ENCODE measurements at places on chromosomes 6 and 20.

DNA sequence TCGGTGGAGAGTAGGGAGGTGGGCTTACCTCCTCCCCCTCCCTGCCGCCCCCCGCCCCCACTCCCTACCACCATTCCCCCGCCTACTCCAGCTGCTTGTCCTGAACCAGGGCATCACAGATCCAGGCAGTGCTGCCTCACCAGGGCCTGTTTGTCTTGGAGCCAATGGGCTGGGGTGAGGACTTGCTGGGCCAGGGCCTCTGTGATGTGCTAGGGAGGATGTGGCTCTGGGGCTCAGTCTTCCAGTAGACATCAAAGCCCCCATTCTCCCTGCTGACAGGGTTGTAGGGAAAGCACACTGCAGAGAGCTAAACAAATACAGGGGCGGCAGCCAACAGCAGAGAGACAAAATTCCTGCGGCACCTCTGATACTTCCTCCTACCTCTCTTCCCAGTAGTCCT is 48.2 kb upstream of the NXT1 start:
- DNase-seq: peak; percentile 86

DNA sequence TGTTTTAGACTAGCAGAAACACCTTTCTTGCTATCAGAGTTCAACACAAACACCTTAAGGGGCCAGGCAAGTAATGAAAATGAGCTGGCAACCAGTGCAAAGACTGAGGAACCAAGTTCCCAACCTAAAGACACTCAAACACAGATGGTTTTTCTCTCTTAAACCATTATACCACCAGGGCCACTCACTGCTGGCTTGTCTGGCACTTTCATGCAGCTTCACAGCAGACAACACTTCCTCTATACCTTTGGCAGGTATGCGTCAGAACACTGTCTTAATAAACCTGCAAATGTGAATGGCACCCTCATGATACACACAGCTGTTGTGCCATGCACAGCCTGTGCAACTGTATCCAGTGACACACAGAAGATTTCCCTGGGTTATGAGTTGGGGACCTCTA is 41.6 kb downstream of the NFATC2 start:
- no peak for DNase-seq

- DNase-seq: no peak
Measured at GRCh38 chr6:12245763-12246718, 44.1 kb upstream of the EDN1 start.

GRCh38 chr6:31734247-31734820 is 2.0 kb downstream of the CLIC1 start:
- DNase-seq: no peak

DNA sequence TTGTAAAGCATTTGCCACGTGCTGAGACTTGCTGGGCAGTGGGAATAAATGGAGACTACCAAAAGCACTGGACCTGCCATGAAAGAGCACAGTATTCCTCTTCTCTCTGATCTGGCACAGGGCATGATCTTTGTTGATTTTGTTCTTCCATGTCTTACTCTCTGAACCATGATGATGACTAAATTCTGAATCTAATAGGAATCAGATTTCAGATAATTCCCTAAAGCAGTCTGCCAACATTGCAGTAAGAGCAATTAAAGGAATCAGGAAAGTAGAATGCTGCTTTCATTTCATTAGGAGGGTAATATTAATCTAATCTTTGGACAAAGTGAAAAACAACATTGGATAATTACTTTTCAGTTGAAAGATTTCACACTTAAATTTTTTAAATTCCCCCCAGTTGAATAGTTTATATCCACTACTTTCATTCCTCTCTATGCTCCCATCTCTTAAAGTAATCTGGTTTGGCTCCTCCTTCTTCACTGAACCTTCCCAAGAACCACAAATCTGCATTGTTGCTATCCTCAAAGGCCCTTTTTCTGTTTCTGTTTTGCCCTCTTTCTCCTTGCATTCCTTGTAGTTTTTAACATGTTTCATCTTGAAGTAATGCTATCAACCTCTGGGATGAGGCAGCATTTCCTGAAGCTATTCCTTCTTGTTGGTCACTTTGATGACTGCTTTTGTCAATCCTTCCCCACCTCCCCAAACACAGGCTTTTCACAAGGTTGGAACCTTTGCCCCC is 243.2 kb upstream of the TENT5A start:
- DNase-seq: no peak
